ENCODE measurements at places on chromosomes 13 and 19. TPM values are rescaled to one million over a fixed set of nuclear protein-coding genes. Genes with fewer than 3 reads are reported as not detected.
A peak's percentile ranks its signal among the peaks of the same experiment; 100 is the strongest.

GRCh38 chr19:19171821-19172532 lies 1.9 kb upstream of the MEF2B start:
- DNase-seq, result peak; percentile 55

GRCh38 chr13:106500445-106500844 lies 35.0 kb downstream of the EFNB2 start:
- no peak for DNase-seq

GRCh38 chr13:39976481-39976880 lies 321.0 kb downstream of the COG6 start:
- DNase-seq, result no peak

DNA sequence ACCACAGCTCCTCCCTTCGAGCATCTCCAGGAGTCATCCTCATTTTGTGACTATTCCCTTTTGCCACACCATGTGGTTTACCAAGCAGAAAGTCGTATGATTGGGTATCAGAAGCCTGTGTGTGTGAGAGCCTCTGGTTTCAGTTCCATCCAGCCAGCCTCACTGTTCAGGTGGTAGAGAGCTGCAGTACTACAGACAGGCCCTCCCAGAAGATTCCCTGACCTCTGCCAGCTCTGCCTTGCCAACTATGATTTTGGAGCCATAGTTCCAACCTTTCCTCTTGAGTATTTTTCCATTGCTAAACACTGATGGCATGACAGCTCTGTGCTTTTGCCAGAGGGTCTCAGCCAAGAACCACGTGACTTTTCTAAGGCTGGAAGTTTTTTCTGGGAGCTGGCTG lies 82.5 kb downstream of the DHRS12 start:
- peak; percentile 33 for DNase-seq

The FPR3 gene
- total RNA-seq, result not detected

Measured in fibroblast of the aortic adventitia (primary cell).